ENCODE measurements at places on chromosomes 6 and 20. TPM values are rescaled to one million over a fixed set of nuclear protein-coding genes. Genes with fewer than 3 reads are reported as not detected.

The CLPSL2 gene
- not detected for total RNA-seq

The LBP gene
- 2.2 TPM for total RNA-seq

The TCP11 gene
- not detected for total RNA-seq

The FAM209A gene
- total RNA-seq: not detected

The TAF8 gene
- total RNA-seq: 17.8 TPM

The WFDC2 gene
- not detected for total RNA-seq

Data from tibial nerve (tissue), 4 donors.